ENCODE measurements at places on chromosomes 3 and 15.

GRCh38 chr3:134308350-134308891 lies 57.8 kb upstream of the RYK start:
- peak; percentile 97 for DNase-seq

- no peak for DNase-seq
Measured at GRCh38 chr3:169666376-169667165, 3.1 kb upstream of the MECOM start.

DNA sequence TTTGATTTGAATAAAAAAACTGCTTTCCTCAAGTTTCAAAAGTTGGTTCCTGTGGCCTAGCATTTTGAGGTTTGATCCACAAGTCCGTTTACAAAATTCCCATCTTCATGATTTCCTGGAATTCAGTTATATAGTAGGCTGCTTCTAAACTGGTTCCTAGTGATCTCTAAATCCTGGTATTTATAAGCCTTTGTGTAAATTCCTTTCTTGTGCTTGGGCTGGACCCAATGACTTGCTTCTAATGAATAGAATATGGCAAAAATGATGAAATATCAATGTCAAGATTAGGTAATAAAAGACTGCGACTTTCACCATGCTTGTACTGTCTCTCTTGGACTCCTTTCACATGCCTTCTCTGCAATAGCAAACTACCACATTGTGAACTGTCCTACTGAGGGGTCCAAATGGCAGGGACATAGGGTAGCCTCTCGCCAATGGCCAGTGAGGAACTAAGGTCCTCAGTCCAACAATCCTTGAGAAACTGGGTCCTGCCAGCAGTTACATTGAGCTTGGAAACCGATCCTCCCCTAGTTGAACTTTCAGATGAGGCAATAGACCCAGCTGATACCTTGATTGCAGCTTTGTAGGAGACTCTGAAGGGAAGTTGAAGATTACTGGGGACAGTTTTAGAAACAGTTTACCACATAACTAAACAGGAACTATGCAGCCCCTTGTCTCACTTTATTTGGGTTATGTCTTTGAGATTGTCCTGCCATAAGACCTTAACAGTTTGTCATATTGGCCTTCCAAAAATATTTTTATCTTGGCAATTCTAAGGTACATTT lies 303.9 kb upstream of the TBC1D5 start:
- no peak for DNase-seq

DNA sequence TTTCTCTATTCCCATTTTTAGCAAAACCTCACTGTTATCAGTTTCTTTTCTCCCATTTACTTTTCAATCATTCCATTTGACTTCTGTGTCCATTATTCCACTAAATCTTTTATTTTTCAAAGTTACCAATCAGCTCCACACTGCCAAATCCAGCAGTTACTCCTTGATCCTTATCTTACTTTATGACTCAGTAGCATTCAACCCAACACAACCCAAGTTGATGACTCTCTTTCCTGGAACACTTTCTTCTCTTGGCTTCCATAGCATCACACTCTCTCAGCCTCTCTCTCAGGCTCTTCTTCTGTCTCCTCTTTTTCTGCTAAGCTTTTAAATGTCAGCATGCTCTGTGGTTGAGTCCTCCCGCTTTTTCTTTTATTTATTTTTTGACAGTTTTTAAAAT lies 36.3 kb downstream of the RASGRP1 start:
- no peak for DNase-seq

DNA sequence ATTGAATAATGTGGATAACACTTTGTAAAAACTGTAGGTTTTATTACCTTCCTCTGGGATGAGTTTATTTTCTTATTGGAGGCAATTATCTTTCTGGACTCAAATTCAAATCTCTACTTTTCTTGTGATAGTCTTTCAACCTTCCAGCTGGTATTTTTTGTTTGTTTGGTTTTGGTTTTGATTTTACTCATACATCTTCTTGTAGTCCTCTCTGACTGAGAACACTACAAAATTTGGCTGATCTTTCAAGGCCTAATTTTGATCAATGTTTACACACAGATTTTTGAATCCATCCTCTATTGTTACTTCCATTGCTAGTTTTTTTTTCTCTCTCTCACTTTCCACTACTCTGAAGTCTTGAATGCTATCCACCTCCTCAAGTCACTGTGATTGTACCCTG lies 303.8 kb upstream of the NECTIN3 start:
- DNase-seq, result no peak

DNA sequence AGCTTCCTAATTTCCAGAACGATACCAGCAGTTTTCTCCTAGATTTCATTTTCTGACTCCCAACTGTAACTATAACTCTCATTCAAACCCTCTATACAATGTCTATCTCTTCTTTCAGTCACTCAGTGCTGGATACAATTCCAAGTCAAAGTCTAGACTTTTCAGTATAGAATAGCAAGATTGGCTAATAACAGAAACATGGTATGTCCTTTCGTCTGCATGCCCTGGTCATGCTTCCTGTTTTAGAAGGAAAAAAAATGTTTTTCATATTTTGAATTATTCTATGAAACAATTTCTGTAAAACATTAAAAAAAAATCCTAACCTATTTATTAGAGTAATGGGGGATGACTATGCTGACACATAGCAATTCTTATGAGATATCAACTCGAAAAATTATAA lies 180.0 kb downstream of the KCNAB1 start:
- DNase-seq, result no peak

GRCh38 chr3:175598740-175599139 lies 739.6 kb downstream of the NAALADL2 start:
- DNase-seq, result no peak

DNA sequence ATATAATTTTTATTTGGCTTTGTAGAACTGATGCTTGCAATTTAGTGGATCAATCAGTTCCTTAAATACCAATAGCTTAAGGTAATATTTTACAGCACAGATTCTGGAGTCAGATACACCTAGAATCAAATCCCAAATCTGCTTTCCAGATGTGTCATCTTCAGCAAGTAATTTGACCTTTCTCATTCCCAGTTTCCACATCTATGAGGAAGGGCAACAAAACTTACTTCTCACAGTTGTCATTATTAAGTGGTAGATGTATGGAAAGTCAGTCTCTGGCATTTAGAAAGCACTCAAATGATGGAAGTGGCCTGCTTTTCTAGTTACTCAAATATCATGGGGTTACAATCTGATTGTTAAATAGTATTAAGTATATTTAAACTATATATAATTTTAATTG lies 767.0 kb downstream of the CADM2 start:
- no peak for DNase-seq

- DNase-seq, result no peak
Measured at GRCh38 chr15:53709821-53710220, 49.6 kb downstream of the WDR72 start.

DNA sequence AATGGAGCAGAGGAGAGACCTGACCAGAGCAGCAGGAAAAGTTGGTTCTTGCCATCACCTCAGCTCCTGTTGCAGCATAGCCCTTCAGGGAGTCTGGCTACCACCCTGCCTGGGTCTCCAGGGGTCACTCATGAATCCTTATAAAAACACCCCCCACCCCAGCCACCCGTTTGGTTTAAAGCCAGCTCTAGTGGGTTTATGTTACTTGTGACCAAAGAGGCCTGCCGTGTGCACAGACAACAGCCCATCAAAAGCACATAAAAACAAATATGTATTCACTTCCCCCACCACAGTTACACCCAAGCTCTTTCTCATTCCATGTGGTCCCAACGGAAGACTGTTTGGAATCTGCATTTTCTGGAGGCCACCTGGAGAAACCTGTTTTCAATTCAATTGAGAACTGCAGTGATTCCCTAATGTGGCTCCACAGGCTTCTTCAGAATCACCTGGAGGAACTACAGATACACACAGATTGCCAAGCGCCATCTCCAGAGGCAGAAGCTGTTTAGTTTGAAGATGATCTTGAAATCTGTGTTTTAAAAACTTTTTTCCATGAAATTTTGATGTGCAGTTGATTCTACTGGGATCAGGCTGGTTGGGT lies 13.8 kb downstream of the FOXL2 start:
- DNase-seq, result no peak

GRCh38 chr3:46852334-46852720 lies 10.9 kb downstream of the MYL3 start:
- no peak for DNase-seq

DNA sequence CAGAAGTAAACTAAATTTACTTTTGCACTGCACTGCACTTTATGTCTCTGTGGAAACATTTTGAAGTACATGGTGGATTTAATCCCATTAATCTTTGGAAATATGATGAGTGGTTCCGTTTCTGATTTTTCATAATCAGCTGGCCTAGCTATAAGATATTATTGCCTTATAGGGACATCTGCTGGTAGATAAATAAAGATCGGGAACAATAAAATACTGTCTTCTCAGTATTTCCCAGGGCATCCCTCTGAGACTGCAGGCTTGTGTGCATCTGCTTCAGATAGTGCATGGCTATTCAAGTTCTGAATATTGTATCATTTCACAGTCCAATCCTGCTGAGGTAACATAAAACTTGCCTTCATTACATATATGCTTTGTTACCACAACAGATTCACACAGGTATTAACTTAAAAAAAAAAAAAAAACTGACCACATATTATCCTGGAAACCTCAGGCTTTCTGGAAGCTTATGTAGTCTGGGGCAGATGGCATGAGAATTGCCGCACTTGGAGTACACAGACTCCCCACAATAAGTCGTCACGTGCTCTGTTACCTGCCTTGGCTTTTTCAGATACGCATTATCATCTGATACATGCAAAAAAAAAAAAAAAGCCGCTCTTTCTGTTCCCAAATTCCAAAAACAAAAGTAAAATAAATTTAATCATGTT lies 330.8 kb upstream of the AGTR1 start:
- DNase-seq, result no peak

GRCh38 chr3:123883701-123884202 lies 380 bp downstream of the MYLK start:
- DNase-seq, result no peak

DNA sequence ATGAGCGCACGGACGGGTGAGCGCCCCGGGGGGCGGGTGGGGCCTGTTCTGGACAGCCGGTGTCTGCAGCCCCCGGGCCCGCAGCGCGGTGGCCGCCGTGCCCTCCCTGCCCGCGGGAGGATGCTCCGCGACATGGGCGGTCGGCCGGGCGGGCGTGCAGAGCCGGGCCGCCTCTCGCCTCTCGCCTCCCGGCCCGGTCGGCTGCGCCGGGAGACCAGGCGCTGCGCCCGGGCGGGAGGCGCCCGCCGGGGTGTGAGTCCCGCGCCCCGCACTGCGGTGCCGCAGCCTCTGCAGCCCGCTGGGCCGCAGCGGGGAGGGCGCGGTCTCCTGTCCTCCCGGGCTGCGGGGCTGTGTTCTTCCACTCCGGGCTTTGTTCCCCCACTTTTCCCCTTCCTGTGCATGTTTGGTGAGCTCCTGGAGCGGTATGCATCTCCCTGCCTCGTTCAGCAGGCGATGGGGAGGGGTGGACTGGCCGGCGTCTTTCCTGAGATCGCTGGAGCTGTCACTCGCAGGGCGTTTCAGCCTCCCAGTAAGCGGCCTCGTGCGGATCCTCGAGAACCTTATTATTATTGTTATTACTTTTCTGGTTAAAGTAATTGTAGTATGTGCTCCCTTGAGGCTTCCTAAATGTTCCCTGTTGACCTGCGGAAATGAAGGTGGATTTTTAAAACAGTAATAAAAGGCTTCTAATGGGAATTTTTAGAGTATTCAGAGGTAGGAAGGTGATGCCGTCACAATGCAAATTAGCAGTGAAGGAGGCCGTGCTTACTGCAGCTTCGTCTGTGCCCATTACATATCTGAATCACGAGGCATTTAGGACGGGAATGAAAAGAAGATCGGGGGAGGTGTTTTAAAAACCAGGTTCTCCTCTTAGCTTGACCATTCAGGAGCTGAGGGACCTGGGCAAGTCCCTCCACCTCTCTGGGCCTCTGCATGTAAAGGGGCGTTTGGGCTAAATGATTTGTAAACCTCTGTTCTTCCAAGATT lies 593 bp downstream of the TMOD2 start:
- DNase-seq, result no peak

- no peak for DNase-seq
Measured at GRCh38 chr3:115475178-115476041, 147.9 kb upstream of the GAP43 start.

- DNase-seq, result no peak
Measured at GRCh38 chr3:79947469-79947868, 179.7 kb upstream of the ROBO1 start.

DNA sequence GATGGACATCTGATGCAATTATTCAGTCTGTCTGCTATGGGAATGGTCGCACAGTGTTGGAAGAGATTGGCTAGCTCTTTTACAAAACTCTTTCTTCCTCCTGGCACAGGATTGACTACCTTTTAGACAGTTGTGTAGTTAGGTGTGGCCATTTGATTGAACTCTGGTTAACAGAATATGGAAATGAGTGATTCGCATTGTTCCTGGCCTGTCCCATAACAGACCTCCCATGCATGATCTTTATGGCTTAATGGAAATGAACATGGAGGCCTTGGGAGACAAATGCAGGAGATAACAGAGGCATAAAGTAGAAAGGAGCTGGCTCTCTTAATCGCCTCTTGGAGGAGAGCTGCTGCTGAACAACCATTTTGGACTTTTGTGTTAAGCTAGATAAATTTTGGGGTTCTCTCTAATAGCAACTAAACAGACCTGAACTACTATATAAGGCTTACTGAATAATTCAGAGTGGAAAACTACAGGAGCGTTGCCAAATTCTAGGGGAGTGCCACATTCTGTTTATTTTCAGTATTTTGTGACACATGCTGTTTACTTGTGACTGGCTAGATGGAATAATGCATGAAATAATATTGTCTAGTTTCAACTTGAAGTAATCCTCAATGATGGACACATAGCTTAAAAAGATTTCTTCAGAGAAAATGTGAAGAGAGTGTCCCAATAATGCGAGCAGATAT lies 357.7 kb upstream of the SGO1 start:
- no peak for DNase-seq

- DNase-seq, result no peak
Measured at GRCh38 chr3:101803939-101804338, 24.9 kb downstream of the NXPE3 start.

- DNase-seq, result peak; percentile 79
Measured at GRCh38 chr3:50324351-50325112, 2.0 kb upstream of the HYAL2 start.

GRCh38 chr3:15460891-15461531 lies 33.6 kb downstream of the EAF1 start:
- no peak for DNase-seq

DNA sequence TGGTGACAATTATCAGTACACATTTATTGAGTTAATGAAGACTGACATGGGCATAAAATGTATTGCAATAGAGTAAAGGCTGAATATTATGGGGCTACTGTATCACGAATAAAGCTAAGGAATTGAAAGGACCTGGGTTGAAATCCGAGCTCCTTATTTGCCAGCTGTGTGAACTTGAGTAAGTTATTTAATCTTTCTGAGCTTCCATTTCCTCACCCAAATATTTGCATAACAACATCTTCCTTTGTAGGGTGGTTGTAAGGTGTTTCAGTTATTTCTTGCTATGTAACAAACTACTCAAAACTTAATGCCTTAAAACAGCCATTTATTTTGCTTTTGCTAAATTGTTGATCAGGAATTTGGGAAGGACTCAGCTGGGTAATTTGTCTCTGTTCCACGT lies 111.1 kb upstream of the TSC22D2 start:
- DNase-seq, result no peak
